ENCODE measurements at places on chromosomes 3 and 15.

- no peak for DNase-seq
Observed at GRCh38 chr3:112813016-112813415, 33.6 kb downstream of the CD200R1L start.

GRCh38 chr15:99981191-99981647 lies 248.0 kb upstream of the LYSMD4 start:
- no peak for DNase-seq

GRCh38 chr3:3712971-3713370 lies 86.3 kb upstream of the LRRN1 start:
- DNase-seq = no peak

DNA sequence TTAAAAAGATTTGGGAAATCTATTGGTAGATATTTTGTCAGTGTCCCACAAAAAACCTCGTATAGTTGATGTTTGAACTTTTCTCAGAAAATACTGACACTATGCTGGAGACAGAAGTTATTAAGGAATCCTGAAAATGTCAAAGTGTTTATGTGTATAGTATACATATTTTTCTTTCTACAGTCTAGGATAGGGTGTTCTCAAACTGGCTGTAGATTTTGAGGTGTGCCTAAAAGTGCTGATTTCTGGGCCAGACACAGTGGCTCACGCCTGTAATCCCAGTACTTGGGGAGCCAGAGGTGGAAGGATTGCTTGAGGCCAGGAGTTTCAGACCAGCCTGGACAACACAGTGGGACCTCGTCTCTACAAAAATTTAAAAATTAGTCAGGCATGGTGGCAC lies 322.0 kb downstream of the NLGN1 start:
- no peak for DNase-seq

DNA sequence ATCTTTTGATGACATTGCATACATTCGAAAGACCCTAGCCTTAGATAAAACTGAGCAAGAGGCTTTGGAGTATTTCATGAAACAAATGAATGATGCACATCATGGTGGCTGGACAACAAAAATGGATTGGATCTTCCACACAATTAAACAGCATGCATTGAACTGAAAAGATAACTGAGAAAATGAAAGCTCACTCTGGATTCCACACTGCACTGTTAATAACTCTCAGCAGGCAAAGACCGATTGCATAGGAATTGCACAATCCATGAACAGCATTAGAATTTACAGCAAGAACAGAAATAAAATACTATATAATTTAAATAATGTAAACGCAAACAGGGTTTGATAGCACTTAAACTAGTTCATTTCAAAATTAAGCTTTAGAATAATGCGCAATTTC lies 16.7 kb downstream of the KCNMB3 start:
- no peak for DNase-seq

DNA sequence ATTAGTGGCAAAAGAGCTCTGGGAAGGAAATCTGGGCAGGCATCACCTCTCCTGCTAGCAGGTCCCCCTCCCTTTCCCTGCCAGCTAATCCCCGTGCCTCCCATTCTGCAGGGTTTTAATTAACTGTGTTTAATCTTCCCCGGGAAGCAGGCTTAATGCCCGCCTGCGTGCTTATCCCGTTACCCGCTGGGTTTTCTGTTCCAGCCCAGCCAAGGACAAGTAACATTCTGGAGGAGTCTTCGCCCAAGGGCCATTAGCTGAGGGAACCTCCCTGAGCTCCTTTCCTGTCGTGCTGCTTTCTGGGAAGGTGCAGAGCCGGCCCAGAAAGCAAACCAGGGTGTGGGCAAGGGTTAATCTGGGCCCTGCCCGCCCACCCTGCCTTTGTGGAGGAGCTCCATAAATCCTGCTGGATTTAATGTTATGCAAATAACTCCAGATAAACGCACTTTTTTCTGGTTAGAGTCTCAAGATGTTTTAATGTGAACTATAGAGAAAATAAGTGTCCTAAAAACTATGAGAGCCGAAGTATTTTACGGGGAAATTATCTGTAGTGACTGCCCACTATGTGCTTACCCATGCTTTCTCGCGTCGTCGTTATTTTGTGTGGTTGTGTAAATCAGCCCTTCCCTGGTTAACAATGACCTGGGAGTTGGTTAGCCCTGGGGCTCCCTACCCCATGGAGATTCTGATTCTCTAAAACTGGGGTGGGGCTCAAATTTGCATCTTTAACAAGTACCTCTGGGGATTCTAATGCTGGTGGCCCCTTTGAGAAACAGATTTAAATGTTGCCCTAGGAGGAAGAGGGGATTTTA lies 25.9 kb downstream of the TRIM71 start:
- DNase-seq = no peak

DNA sequence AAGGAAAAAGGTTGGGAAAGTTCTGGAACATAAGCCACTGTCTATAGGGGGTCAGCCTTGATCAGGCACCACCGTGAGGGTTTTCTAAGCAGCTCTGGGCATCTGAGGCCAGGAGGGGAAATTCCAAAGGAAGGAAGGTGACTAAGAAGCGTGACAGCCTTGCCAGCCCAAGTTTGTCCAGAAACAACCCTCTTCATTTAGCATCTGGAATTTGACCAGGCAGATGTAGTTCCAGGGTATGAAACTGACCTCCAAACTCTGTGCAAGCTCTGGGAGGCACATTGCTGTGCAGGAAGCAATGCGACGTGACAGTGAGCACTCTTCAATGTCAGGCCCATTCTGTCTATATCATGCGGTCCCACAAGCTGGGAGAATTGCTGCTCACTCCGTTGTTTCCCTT lies 85.4 kb upstream of the TPM1 start:
- DNase-seq = no peak

DNA sequence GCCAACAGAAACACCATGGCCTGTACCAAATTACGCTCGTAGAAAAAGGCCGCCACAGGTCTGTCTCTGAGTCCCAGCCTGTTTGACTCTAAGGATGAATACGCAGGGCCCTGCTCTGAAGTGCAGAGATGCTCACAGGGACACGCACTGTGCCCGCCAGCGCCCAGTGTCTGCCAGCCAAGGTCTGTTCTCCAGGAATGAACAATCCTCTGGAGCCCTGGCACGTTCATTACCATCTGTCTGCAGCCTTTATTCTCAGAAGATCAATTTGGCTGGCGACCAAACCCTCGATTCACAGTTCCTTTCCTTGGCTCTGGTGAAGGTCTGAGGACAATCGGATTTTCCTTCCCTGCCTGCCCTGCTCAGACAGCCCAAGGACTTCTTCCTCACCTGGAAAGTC lies 66.3 kb downstream of the NIPA2 start:
- DNase-seq = no peak

Data from femur (tissue), 1 donor.